ENCODE measurements at places on chromosomes 2 and 18.

- DNase-seq, result no peak
Measured at GRCh38 chr2:222241128-222241870, 57.5 kb downstream of the PAX3 start.

DNA sequence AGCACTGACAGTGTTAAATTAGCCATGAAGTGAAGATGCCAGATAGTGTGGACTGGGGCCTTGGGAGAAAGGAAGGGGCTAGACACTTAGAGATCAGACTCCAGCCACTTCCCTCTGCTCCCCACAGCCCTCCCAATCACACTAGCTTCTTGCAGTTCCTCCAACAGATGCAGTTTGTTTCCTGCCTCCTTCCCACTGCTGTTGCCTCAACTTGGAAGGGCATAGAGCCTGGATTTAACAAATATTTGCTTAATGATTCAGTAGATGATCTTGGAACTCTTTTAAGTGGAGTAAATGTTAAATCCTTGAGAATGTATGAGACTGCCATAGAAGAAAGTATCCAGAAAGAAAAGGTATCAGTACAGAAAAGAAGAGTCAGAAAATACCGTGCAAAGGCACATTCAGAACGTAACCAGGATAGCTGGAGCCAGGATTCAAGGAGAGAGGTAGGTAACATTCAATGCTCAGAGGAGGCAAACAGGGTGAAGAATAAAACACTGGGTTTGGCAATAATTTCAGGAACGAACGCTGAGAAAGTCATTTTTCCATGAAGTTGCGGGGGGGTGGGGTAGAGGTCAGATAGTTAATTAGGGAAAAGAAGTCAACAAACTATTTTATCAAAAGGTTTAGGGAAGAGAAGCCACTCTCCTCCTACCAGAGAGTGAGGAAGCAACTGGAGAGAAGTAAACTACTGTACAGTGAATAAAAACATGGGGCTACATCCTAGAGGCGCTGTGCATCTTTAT, 1.3 kb upstream of the BZW1 start:
- DNase-seq, result no peak

- DNase-seq, result no peak
Measured at GRCh38 chr2:96273763-96274162, 7.7 kb downstream of the CIAO1 start.

GRCh38 chr2:216418981-216419380, 6.7 kb downstream of the SMARCAL1 start:
- no peak for DNase-seq

- no peak for DNase-seq
Measured at GRCh38 chr2:220373878-220374277, 746.4 kb downstream of the SLC4A3 start.

- DNase-seq, result no peak
Measured at GRCh38 chr2:119108186-119108585, 50.4 kb downstream of the C1QL2 start.

- no peak for DNase-seq
Measured at GRCh38 chr2:13091861-13092378, 375.2 kb downstream of the TRIB2 start.

GRCh38 chr2:147829106-147829505, 15.7 kb upstream of the ACVR2A start:
- DNase-seq, result no peak

- no peak for DNase-seq
Measured at GRCh38 chr2:217802876-217803652, 199.7 kb downstream of the TNS1 start.

- DNase-seq, result no peak
Measured at GRCh38 chr18:41543815-41544214, 411.2 kb upstream of the PIK3C3 start.

DNA sequence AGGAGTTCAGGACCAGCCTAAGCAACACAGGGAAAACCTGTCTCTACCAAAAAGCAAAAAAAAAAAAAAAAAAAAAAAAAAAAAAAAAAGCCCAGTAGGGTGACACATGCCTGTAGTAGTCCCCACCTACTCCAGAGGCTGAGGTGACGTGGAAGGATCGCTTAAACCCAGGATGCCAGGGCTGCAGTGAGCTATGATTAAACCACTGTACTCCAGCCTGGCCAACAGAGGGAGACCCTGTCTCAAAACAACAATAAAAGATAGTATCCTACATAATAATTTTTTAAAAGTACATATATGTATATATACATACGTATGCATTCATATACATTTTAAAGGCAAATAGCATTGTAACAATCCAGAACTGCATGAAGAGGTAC, 51.7 kb downstream of the SOS1 start:
- no peak for DNase-seq

DNA sequence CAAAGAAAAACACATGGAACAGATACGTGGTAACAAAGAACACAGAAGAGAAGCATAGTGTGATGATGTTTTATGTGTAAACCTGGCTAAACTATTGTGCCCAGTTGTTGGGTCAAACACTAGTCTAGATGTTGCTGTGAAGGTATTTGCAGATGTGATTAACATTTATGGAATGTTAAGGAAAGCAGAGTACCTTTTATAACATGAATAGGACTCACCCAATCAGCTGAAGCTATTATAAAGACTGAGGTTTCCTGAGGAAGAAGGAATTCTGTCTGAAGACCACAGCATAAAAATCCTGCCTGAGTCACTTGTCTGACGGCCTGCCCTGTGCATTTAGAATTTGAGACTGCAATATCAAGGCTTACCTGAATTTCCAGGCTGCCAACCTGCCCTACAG, 253.1 kb downstream of the DYM start:
- no peak for DNase-seq

DNA sequence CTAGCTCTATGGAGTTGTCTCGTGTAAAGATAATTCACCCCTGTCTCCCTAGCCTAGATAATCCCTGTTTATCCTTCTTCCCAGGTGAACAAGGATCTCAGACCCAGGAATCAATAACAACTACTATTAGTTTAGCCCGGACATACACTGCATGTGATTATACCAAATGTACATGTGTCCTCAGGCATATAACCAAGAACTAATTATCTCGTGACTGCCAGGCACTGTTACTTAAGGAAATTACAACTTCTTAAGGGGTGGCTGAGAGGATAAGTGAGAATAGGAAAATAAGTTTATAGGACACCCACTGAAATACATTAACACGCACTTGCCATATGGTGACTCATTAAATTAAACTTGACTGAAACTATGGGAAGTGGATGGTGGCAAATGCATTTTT, 126.6 kb downstream of the CNTNAP5 start:
- DNase-seq, result no peak

- DNase-seq, result no peak
Measured at GRCh38 chr18:46333431-46334135, 229.4 kb downstream of the HAUS1 start.

DNA sequence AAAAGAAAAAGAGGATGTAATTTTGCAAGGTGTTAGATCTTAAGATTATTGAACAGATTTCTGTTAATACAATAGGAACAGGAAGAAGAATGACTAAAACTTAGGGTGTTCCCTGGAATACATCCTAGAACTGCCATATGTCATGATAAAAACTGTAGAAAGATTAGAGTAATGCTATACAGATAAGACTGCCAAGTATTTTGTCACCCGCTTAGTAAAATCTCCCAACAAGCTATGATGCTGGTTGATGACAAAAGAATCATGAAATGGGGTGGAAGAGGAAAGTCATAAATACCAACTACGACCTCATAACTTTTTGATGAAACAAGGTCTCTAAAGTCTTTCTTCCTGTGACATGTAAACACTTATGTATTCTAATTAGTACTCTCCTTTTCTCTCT, 163.6 kb upstream of the COL3A1 start:
- no peak for DNase-seq

- DNase-seq, result no peak
Measured at GRCh38 chr2:79580175-79580574, 67.3 kb downstream of the CTNNA2 start.

DNA sequence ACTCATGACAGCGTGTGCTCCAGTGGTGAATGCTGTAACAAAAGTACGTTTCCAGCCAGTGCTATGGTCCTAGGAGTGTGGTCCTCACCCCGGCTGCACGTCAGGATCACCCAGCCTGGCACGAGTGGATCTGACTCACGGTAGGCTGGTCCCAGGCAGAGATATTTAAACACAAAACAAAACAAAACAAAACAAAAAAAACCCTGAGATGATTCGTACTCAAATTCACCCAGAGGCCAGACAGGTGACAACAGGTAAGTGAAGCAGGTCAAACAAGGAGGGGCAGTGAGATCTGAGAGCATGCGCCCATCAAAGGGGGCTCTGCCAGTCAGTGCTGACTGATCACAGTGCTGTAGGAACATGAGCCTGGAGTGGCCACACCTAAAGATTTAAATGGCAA, 43.2 kb downstream of the C2orf76 start:
- DNase-seq, result no peak

GRCh38 chr18:52008330-52008729, 331.7 kb upstream of the DCC start:
- DNase-seq, result no peak

DNA sequence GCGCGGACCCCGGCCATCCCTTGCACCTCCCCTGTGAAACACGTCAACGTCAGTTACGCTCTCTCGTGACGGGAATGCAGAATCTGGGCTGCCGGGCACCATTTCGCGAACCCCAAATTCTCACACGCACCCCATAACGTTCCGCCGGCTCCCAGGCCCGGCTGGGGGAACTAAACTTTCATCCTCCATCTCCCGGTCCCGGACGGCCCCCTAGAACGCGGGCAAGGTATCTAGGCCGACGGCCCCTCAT, 544 bp downstream of the DNAJC27 start:
- no peak for DNase-seq

DNA sequence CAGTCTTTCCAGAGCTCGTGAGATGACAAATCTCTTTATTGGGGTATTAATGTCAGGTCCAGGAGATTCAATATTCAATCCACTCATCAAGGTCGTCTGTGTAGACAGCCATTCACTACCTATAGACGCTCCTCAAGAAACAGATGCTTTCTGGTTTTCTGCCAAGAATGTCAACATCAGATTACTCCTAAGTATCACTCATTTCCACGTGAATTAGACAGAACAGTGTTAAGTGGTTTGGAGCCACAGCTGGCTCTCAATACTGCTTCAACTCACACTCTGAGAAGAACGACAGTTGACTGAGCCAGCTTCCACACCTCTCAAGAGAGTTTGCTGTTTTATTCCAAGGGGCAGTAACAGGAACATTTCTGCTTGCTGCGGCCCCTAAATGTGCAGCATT, 113.5 kb upstream of the NEDD4L start:
- no peak for DNase-seq

- peak; percentile 42 for DNase-seq
Measured at GRCh38 chr2:241417626-241418025, 61.5 kb downstream of the FARP2 start.

DNA sequence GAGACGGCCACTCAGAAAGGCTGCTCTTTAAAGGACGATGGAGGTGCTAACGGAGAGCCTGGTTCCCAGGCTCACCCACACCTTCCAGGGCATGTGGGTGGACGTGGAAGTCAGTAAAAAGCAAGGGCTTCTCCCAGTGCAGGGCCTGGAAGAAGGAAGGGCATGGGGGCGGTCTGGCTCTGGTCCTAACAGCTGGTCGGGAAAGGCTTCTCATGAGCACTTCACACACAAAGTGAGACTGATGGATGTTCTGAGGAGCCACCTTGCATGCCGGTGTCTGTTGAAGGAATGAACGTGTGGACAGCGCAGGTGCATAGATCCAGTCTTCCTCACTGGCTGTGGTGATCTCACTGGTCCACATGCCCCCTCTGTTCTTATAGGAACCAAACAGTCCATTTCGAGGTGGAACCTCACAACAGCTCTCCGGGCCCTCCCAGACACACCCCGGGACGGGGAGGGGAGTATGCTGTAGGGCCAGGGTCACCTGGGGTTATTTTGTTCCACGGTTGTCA, 90.6 kb upstream of the UXS1 start:
- DNase-seq, result no peak

DNA sequence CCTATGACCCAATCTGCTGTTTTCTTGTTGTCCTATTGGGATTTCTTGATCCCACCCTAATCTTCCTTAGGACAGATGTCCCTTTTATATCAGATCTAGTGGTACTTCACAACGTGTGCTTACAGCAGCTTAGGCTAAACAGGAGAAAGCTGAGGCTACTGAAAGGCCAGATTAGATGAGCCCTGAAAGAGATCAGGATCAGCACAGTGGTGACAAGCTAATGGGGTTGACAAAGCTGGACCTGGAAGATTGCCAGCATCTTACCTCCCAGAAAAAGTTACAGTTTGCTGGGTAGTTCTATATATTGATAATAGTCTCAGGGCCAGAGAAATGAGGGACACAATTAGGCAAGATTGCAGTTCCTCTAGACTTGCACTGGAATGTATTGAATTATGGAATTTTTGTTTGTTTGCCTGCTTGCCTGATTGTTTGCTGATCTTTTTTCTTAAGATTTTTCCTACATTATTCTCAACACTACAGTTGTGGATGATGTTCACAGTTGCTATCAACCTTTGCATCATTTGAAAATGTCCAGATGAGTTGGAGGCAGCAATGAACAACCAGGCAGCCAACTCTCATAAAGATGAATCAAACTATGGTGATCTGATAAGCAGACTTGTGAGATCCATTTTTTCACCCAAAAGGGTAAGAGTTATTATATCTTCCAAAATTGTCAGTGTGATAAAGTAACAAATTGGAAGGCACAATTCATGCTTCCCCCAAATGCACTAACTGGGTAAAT, 49.1 kb upstream of the PIK3C3 start:
- DNase-seq, result no peak

- peak; percentile 36 for DNase-seq
Measured at GRCh38 chr2:96869281-96869821, 529 bp downstream of the SEMA4C start.

DNA sequence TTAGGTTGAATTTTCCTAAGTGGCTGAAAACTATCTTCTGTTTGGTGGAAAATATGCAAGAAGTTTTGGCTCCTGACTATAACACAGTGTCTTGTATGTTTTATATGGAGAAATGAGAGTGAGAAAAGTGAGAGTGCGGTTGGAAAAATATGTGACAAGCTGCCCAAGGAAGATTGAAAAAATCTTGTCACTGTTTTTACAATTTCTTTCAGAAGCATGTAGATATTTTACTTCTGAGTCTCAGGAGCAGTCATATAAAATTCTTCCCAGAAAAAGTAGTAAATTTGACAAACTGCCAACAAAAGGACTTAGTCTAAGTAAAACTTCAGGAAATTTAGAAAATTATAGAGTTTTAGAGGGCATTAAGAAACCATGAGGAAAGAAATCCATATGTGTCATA, 19.4 kb upstream of the RMND5A start:
- no peak for DNase-seq

DNA sequence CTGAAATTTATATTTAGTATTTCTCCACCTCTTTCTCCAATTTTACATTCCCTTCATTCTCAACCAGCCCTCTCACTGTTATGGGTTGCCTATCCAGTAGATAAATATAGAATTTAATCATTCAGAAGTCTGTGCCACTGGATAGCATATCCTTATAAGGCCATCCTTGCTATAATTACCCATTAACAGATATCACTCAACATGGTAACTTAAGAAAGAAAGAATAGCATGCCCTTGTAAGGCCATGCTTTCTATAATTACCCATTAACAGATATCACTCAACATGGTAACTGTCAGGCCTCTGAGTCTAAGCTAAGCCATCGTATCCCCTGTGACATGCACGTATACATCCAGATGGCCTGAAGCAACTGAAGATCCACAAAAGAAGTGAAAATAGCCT, 1137.4 kb upstream of the FAM98A start:
- DNase-seq, result no peak

- DNase-seq, result no peak
Measured at GRCh38 chr2:139225961-139226360, 445.8 kb upstream of the NXPH2 start.

- no peak for DNase-seq
Measured at GRCh38 chr2:218400167-218400929, 680 bp downstream of the CTDSP1 start.

All from COLO829 (cell line).